ENCODE measurements at places on chromosomes 7 and 10.
A peak's percentile ranks its signal among the peaks of the same experiment; 100 is the strongest.

GRCh38 chr10:113027574-113028455 is 77.8 kb downstream of the TCF7L2 start:
- DNase-seq, result no peak

DNA sequence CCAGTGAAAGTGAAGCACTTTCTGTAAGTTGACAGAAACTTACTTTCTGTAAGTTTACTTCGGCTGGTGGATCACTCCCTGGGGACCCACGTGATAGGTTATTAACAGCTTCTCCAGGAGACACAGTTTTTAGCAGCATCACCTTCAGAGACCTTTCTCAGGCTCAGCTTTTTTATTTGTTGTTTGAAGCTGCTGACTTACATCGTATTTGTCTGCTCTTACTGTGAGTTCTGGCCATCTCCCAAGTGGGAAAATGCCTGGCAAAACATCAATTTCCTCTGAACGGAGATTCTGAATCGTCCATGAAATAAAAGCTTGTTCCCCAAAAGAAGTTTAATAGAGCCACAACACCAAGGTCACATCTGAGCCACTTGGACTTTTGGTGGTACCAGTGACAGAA is 178.7 kb upstream of the PODXL start:
- no peak for DNase-seq

GRCh38 chr10:114102256-114102655 is 58.6 kb downstream of the ADRB1 start:
- DNase-seq, result no peak

GRCh38 chr7:157234271-157234670 is 95.5 kb downstream of the UBE3C start:
- no peak for DNase-seq

GRCh38 chr7:140591180-140591902 is 49.3 kb downstream of the DENND2A start:
- no peak for DNase-seq

GRCh38 chr7:157675427-157675927 is 338.7 kb downstream of the DNAJB6 start:
- DNase-seq, result no peak

GRCh38 chr10:117160567-117160966 is 22.5 kb upstream of the VAX1 start:
- no peak for DNase-seq

DNA sequence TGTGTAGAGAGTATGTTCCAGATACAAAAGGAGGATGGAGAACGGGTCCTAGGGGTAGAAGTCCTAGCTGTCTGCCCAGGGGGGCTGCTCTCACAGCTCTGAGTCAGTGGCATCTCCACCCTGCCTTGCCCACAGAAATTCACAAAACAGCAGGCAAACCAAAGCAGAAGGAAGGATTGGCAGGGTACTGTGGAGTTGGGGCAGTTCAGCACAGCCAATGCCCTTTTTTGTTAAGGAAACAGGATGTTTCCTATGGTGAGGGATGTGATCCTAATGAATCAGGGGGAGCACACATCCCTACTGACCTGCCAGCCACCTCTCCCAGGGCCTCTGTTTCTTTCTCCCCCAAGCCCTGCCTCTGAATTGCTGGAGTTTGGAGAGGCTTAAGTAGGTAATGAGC is 457.6 kb downstream of the PLXNA4 start:
- no peak for DNase-seq

- no peak for DNase-seq
Measured at GRCh38 chr7:103690242-103690974, 244.4 kb upstream of the SLC26A5 start.

DNA sequence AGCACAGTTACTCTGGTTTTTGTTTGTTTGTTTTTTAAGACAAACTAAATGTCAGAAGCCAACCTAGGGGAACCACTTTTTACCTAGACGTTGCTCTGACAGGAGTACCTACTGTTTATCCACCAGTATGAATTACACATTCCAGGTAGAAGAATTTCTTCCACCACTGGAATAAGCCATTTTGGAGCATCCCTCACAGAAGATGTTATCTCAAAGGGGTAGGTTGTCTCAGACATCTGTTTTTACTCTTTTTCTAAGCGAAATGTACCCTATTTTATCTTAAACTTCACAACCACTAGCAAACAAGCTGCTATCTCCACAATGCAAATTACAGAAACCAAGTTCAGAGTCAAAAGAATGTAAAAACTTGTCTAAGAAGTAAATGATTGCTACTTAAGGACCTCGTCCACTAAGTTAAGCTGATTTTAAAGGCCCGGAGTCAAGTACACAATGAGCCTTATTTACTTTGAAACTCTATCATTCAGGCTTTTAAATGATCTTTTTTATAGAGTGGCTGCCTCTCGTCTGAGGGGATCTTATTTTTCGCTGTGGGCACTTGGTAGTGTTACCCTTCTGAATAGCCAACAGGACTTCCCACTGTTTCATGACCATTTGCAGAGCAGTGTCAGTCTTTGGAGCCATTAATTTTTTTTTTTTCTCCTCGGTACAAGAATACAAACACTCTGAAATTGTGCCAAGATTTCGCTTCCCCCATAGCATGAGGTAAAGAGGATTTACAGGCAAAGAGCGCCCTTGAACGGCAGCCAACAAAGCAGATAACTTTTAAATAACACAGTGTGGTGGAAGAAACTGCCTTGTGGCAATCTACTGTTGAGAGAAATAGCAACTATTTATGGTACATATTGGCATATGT is 15.7 kb upstream of the ARMC3 start:
- peak; percentile 80 for DNase-seq

DNA sequence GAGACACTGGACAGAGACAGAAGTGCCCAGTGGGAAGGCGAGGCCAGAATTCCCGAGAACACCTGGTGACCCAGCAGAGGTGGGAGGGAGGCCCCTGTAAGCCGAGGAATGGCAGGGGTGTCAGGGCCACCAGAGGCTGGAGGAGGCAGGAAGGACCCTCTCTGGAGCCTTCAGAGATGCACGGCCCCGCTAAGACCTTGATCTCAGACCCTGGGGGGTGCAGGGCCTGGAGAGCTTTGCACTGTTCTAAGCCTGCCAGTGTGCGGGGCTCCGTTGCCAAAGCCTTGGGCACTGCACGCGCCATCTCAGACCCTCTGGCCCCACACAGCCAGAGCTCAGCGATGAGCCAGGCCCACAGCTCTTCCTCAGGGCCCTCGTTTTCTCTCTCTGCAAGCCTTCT is 557.1 kb downstream of the PTPRN2 start:
- no peak for DNase-seq

DNA sequence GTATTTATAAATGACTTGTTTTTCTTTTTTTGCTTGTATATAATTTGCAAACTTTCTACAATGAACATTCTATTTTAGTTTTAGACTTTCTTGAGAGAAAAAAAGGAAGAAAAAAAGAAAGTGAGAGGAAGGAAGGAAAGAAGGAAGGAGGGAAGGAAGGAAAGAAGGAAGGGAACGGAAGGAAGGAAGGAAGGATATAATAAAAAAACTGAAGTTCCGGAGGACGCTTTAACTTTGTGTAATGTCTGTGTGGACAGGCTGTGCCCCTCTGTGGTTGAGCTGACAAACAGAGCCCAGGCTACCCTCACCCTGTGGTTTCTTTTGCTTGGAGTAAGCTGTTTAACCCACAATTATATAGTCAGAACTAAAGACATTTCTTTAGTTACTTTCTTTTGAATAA is 108.7 kb downstream of the SEMA3D start:
- DNase-seq, result no peak

Data from COR-L47 (cell line).